Kidney glomerular epithelial cell (primary cell): ENCODE measurements at places on chromosomes 7 and 10.

DNA sequence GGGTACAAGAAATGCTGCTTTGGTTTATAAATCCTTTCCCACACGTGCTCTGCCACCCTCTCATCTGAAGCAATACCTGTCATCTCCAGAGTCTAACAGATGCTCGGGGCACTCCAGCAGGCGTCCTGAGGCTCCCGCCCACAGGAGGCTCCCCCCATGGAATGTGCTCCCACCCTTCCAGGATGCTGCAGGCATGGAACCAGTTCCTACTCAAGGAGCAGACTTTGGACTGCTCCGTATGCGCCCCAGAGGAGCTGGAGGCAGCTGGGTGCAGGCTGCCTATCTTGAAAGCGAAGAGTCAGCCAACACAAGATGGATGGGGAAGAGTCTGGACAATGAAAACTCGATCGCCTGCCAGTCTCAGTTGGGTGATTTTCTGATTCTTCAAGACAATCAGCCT lies 75.4 kb downstream of the VOPP1 start:
- no peak for DNase-seq

- DNase-seq, result no peak
These were observed 154.1 kb downstream of the CALN1 start for GRCh38 chr7:72258074-72258473.

DNA sequence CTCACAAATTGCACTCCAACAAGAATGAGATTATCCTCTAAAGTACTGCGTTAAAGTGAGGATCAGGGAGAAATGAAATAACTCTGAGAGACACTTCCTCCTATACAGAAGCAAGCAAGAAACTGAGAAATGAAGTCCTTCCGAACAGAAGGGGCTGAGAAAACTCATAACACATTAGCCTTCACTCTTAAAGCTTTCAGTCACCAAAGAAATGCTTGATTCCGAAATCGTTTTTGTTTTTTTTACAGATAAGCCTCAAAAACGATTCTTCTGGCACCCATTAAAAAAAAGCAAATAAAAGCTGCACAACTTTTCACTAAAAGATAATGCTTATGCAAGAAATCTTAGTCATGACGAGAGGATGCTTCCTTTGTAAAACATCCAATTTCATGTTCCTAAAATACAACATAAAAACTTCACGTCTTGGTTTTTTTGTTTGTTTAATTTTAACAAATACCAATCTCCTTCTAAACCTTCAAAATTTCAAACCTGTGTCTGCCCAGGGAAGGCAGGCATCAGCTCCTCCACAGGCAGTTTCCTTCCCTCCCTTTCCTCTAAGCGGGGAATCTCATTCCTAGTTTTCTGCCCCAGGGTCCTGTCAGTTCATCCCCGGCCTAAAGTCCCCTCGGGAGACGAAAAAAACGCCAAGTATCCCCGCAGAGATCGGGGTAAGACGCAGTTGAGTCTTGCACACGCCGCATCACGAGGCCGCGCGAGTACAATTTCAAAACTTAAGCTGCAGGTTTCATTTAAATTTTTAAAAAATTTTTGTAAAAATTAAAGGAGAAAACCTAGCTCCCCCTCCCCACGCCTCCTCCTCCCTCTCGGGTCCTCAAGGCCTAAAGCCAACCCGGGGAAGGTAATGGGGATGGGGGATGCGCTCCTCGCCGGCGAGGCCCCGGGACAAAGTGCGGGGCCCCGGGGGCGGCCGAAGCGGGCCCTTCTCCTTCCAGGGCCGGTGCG lies 1.1 kb downstream of the BAZ1B start:
- DNase-seq, result peak; percentile 28

DNA sequence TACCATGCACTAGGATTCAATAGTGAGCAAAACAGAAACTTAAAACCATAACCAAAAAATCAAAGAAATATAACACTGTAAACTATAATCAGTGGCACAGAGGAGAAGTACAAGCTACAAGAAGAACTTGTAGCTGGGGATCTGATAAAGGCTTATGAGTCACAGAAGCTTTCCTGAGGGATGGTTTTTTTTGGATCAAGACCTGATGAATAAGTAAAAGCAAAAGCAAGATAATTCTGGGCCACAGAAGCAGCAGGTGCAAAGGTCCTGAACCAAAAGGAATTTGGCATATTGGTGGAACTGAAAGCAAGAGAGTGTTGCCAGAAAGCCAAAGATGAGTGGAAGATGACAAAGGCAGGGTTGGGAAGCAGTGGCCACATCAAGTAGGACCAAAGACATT lies 37.4 kb upstream of the BET1 start:
- DNase-seq, result no peak

GRCh38 chr7:22499044-22499443 lies 944 bp downstream of the STEAP1B start:
- DNase-seq, result no peak

- peak; percentile 41 for DNase-seq
These were observed 10.2 kb upstream of the HSPA12A start for GRCh38 chr10:116752563-116752962.

GRCh38 chr10:98217801-98218200 lies 50.2 kb downstream of the LOXL4 start:
- no peak for DNase-seq

GRCh38 chr10:6045314-6045848 lies 16.8 kb downstream of the IL2RA start:
- DNase-seq, result no peak

- DNase-seq, result peak; percentile 70
These were observed 43.2 kb downstream of the PNLIPRP3 start for GRCh38 chr10:116470768-116471415.

DNA sequence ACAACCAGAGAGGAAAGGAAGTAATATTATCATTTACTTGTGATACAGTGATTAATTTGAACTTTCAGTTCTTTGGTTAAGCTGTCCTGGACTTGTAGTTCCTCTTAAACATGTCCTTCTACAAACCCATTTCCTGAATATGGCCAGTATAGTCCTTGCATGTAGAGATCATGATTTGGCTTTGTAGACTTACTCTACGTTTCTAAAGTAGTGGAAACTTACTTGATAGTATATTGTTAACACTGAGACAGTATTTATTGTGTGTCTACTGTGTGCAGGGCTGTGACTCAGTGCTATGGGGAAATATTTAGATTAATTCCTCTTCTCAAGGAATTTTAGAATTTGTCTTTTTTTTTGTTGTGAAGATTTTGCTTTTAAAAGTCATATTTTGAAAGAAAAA lies 109.5 kb downstream of the NRF1 start:
- DNase-seq, result no peak

DNA sequence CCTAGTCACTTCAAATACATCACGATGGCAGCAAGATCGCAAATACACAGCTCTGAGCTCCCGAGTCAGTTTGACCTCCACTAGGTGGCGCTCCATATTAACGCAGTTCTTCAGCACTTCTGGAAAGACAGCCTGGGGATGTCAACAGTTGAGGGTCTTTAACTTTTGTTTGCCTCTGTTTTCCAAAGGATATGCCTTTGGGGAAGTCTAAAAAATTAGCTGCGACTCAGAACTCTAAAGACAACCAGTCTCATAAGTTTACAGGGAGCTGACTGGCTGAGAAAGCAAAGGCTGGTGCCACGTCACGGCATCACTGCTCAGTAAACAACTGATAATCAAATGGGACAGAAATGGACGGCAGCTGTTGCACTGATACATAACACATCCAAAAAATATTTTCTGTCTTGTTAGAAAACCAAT lies 458.8 kb downstream of the SORCS1 start:
- peak; percentile 74 for DNase-seq

- no peak for DNase-seq
These were observed 89.4 kb downstream of the LRRN3 start for GRCh38 chr7:111180338-111180737.

DNA sequence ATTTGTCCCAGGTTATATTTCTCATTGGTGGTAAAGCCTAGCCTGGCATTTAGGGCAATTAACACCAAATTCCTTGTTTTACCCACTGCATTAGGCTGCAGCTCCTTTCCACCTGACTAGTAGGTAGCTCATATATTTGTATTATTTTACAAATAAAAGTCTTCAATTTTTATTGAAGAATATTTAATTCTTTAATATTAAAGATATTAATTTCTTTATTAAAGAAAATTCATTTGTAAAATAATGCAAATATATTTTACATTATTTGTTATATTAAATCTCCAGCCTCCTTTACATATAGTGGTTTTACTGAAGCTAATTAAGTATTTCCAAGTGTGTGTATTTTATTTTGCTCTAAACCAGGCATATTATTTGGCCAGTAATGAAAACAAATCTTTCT lies 361.2 kb downstream of the GPR158 start:
- DNase-seq, result no peak
